Activated naive CD4-positive, alpha-beta T cell treated with anti-CD3 and anti-CD28 coated beads, Interleukin-2, amount 50 U/mL, for 16 hours (primary cell): ENCODE measurements at places on chromosomes 13 and 19.

DNA sequence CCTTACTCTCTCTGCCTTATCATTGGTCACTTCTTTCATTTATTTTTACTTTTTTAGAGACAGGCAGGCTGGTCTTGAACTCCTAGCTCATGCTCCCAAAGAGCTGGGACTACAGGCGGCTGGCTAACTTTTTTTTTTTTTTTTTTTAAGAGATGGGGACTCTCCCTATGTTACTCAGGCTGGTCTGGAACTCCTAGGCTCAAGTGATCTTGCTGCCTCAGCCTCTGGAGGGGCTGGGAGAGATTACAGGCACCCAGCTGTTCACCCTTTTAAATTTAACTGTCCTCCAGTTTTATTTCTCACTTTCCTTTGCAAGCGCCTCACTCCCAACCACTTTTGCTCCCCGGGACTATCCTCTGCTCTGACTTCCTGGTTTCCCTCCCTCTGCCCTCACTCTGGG lies 5.6 kb upstream of the CLDN10 start:
- DNase-seq: no peak

- no peak for DNase-seq
Measured at GRCh38 chr13:46160471-46161066, 21.4 kb downstream of the LCP1 start.

DNA sequence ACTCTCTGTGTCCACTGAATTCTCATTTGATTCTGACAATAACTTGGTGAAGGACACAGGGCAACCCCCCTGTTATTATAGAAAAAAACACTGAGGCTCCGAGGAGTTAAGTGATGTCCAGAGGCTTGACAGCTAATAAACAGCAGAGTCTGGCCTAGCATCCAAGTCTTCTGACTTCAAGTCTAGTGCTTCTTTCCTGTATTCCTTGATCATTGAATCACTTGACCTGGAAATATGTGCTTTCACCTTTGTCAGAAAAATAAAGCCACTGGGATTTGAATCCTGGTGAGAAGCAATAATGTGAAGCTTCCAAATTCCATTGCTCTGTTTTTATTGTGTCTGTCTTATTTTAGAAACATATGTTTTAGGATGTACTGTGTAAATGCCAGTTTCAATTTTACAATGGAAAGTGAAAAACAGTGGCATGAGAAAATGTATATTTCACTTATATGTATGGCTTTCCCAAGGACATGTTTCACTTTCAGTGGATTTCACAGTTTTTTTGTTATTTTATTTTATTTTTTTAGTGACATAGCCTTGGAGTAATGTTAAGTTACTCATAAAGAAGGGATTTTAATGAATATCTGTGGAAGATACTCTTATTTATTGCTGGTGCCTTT lies 190.2 kb downstream of the GPC6 start:
- no peak for DNase-seq

- DNase-seq: no peak
Measured at GRCh38 chr13:36769126-36769525, 49.9 kb upstream of the RFXAP start.

DNA sequence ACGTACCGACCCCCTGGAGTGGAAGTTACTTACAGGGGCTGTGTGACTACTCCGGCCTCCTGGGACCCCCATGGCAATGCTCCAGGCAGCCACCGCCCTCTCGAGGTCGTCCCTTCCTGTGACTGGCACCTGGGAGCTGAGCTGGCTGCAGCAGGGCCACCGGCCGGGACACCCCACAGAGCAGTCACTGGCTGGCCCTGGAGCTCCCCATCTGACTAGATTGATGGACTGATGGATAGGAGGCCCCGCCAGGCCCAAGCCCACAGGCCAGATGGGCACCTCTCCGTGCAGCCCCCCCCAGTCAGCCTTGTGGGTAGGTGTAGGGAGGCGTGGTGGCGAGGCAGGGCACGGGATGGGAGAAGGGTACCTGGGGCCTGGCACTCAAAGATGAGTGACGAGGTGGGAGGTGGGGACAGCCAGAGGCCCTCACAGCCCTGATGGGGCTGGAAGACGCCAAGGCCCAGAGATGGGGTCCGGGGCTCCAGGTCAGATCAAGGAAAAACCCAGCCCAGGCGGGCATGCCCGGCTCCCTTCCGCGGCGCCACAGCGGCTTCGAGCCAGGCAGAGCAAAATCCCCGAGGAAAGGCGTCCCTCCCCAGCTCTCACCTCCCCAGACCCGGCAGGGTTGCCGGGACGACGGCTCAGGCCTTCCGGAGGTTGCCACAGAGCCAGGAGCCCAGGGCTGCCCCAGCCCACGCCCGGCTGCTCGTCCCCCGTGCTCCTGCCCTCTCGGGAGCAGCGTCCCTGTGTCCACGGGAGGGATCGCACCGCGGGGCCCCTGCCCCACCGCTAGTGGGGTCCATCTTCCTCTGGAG lies 8.4 kb downstream of the SLC39A3 start:
- DNase-seq: no peak

GRCh38 chr13:23632048-23632582 lies 61.9 kb downstream of the TNFRSF19 start:
- no peak for DNase-seq
